ENCODE measurements at places on chromosomes 7 and 10.

GRCh38 chr10:16891375-16892313, 74.4 kb upstream of the RSU1 start:
- DNase-seq: peak; percentile 2

- no peak for DNase-seq
Measured at GRCh38 chr7:51802718-51803117, 486.1 kb upstream of the COBL start.

- no peak for DNase-seq
Measured at GRCh38 chr7:129012641-129013040, 42.3 kb downstream of the TNPO3 start.

- DNase-seq: no peak
Measured at GRCh38 chr7:157238087-157238486, 98.7 kb upstream of the DNAJB6 start.
